ENCODE measurements at places on chromosomes 7 and 10.

GRCh38 chr7:37346761-37347160, 101.9 kb downstream of the ELMO1 start:
- DNase-seq: no peak

GRCh38 chr7:142300689-142301088, 42.8 kb upstream of the PRSS58 start:
- DNase-seq: peak; percentile 45

DNA sequence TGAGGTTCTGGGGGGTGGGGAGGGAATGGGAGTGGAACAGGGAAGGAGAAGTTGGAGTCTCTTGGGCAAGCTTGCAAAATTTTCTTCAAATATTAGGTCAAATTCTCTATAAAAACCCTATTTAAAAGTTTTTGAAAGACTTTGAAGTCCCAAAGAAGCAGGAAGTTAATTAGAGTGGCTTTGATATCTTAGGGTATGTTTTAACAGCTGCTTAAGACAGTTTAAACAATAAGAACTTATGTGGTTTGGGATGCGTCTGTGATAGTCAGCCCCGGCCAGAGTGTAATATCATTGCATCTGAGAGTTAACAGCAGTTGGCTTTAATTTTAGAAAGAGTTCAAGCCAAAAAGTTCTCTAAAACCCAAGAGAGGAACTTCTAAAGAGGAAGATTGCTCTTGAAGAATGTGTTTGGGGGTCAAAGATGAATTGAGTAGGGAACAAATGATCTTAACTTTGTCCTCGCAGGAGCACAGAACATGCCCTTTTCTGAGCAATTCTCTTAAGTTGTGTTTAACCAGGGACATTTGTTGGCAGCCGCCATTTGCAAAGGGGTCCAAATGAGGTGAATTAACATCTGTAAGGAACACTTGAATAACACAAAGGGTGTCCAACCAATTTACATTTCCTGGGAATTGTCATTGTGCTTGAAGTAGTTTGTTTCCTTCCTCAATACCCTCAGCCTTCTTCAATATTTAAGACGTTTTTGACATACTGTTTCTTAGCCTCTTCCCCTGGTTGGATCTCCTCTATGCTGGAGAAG, 182.4 kb downstream of the PTEN start:
- DNase-seq: peak; percentile 54

GRCh38 chr7:47574482-47575329, 7.2 kb downstream of the TNS3 start:
- DNase-seq: no peak

DNA sequence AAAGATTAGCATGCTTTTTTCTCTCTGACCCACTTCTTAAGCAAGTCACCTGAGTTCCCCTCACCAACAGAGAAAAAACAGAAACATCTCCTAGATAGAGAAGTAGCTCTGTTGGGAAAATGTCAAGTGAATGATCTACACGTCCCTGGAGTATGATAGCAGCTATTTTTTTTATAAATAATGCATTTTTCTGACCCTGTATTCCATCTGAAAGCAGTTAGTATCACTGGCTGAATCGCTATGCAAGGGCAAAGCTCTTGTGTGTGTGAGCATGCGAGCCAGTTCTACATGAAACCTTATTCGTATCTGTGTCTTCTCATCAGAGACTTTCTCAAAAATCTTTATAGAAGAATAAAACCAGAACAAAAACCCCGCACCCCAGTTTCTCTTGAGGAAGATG, 8.2 kb downstream of the ANKMY2 start:
- DNase-seq: no peak

DNA sequence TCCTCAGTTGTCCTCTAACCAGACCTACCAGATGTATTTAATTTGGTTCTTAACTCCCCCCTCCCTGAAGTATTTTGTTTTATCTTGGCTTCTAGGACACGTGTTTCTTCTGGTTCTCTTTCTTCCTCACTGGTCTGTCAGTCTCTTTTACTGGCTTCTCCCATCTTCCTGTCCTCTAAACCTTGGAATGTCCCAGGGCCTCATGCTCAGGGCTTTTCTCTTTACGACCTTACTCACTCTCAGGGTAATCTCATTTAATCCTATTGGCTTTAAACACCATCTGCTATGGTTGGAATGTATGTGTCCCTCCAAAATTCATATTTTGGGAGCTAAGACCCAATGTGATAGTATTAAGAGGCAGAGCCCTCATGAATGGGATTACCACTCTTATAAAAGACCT, 418.2 kb upstream of the PODXL start:
- DNase-seq: no peak

DNA sequence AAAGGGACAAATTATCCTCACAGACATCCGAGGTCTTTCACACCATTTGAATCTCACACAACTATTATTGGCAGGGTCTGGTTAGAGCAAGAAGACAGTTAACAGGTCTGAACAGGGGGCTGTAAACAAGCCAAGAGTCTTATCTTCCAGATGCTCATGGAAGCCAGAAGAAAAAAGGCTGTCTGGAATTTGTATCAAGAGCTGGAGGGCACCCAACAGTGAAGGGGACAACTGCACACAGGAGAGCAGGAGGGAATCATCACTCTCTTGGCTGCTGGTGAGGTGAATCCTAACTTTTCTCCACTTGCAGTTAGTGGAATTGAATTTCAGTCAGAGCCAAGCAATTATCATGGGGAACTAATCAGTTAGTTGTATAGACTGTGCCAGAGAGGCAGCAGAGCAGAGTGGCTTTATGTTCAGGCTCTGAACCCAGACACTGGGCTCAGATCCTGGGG, 880.2 kb upstream of the AUTS2 start:
- no peak for DNase-seq

DNA sequence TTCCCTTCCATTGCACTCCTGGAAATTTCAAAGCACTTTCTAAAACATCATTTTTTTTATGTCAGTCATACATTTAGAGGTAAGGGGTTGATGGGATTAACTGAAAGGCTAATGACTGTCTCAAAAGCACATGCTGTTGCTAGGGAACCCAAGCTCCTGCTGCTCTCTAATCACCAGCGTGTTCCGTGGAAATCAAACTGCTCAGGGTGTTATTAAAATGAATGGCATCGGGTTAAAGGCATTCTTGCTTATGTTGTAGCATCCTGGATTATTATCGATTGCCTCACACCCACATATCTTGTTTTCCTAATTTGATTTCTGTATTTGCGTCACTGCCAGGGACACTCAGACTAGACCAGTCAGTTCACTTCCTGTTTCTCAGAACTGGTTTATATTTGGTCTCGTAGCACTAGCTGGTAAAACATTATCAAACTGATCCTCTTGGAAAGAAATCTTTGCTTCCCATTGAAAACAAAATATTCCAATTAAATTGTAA, 216.5 kb upstream of the MKLN1 start:
- DNase-seq: peak; percentile 51

DNA sequence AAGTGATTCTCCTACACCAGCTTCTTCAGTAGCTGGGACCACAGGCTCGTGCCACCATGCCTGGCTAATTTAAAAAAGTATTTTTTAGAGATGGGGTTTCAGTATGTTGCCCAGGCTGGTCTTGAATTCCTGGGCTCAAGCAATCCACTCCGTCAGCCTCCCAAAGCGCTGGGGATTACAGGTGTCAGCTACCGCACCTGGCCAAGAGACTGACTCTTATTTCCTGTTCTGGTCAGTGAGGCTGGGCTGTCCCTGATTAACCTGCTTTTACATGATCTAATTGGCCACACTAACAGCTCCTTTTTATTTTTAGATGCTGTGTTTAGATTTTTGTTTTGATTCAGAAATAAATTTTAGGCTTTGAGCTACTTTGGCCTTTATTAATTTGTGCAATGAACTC, 203.9 kb downstream of the NXPH1 start:
- DNase-seq: no peak

- no peak for DNase-seq
Measured at GRCh38 chr10:69769395-69769992, 32.2 kb upstream of the COL13A1 start.

GRCh38 chr7:157194948-157195347, 56.2 kb downstream of the UBE3C start:
- DNase-seq: no peak

GRCh38 chr7:80135309-80136104, 876 bp downstream of the GNAI1 start:
- peak; percentile 29 for DNase-seq

- peak; percentile 78 for DNase-seq
Measured at GRCh38 chr7:5193880-5194279, 3.8 kb downstream of the WIPI2 start.

Data from hematopoietic multipotent progenitor cell treated with erythropoietin and hydrocortisone succinate and interleukin-3 and kit ligand, for 6 days (in vitro differentiated cells).